Inflammatory macrophage treated with lipopolysaccharide for 1 hour (primary cell): ENCODE measurements at places on chromosomes 13 and 19.

GRCh38 chr19:5075597-5075996 lies 106.7 kb downstream of the KDM4B start:
- no peak for DNase-seq

- no peak for DNase-seq
These were observed 12.9 kb upstream of the LENG8 start for GRCh38 chr19:54436031-54436523.

- no peak for DNase-seq
These were observed 1472.6 kb downstream of the UQCRFS1 start for GRCh38 chr19:27740396-27740795.

GRCh38 chr13:102683637-102684036 lies 11.2 kb downstream of the METTL21C start:
- DNase-seq, result no peak

- no peak for DNase-seq
These were observed 11.6 kb upstream of the DNMT1 start for GRCh38 chr19:10206226-10206885.

DNA sequence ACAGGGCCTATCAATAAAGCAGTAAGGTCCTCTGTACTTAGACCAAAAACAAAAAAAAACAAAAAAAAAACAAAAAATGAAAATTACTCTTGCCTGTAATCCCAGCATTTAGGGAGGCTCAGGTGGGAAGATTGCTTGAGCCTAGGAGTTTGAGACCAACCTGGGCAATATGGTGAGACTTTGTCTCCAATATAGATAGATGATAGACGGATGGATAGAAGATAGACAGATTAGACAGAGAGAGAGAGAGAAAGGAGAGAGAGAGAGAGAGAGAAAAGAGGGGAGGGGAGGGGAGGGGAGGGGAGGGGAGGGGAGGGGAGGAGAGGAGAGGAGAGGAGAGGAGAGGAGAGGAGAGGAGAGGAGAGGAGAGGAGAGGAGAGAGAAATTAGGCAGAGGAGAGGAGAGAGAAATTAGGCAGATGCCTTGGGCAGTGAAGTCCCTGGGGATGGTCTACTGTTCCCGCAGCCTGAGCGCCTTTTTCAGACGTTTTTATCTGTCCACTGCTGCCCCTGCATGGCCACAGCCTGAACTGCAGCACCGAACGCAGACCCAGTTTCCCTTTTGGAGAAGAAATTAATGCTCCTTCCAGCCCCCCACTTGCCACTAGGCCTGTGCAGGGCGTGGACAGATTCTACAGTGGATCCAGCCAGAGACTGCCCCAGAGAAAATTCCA lies 9.8 kb upstream of the ZNF627 start:
- peak; percentile 92 for DNase-seq

- no peak for DNase-seq
These were observed 84.0 kb downstream of the CYSLTR2 start for GRCh38 chr13:48737689-48738088.

DNA sequence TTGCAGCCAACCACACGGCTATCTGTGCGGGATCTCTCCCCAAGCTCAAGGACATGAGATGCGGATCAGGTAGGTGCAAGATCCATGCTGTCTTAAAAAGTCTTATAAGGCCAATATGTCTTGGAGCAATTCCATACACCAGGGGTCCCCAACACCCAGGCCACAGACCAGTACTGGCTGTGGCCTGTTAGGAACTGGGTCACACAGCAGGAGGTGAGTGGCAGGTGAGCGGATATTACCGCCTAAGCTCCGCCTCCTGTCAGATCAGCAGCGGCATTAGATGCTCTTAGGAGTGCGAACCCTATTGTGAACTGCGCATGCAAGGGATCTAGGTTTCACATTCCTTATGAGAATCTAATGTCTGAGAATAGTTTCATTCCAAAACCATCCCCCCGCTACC lies 68.8 kb upstream of the ZNF599 start:
- no peak for DNase-seq

GRCh38 chr13:112724788-112725345 lies 35.0 kb downstream of the ATP11A start:
- no peak for DNase-seq

DNA sequence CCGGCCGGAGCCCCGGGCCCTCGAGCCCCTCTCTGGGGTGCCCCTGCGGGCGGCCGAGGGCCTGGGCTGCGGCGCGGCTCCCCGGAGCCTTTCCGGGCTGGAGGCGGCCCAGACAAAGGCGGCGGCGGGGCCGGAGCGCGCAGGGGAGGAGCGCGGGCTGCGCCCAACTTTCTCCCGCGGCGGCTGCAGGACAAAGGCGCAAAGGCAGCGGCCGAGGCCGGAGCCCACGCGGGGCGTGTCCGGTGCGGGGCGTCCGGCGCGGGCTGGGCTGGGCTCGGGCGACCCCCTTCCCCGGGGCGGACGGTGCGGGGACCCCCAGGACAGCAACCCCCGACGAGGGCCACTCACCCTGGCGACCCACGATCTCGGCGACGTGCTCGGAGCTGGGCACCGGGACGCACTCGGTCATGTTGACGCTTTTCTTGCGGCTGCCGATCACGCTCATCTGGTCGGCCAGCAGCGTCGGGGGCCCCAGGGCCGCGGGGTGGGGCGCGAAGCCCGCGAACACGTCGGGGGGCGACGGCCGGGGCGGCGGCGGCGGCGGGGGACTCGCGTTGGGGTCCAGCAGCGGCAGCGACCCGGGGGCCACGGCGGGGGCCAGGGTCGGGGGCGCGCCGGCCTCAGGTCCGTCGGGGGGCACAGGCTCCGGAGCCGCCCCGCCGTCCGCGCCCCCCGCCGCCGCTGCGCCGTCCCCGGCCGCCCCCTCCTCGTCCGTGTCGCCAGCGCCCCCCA lies 843 bp downstream of the MEX3D start:
- DNase-seq, result peak; percentile 16

DNA sequence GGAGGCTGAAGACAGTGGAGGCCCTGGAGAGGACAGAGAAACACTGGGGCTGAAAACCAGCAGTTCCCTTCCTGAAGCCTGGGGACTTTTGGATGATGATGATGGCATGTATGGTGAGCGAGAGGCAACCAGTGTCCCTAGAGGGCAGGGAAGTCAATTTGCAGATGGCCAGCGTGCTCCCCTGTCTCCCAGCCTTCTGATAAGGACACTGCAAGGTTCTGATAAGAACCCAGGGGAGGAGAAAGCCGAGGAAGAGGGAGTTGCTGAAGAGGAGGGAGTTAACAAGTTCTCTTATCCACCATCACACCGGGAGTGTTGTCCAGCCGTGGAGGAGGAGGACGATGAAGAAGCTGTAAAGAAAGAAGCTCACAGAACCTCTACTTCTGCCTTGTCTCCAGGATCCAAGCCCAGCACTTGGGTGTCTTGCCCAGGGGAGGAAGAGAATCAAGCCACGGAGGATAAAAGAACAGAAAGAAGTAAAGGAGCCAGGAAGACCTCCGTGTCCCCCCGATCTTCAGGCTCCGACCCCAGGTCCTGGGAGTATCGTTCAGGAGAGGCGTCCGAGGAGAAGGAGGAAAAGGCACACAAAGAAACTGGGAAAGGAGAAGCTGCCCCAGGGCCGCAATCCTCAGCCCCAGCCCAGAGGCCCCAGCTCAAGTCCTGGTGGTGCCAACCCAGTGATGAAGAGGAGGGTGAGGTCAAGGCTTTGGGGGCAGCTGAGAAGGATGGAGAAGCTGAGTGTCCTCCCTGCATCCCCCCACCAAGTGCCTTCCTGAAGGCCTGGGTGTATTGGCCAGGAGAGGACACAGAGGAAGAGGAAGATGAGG lies 1.5 kb downstream of the PPP1R15A start:
- DNase-seq, result peak; percentile 61

- no peak for DNase-seq
These were observed 187.1 kb downstream of the FOXO1 start for GRCh38 chr13:40479196-40479845.

- DNase-seq, result no peak
These were observed 451.4 kb downstream of the ITGBL1 start for GRCh38 chr13:101903890-101904289.

- DNase-seq, result peak; percentile 52
These were observed 1.5 kb upstream of the HCN2 start for GRCh38 chr19:588093-588740.

DNA sequence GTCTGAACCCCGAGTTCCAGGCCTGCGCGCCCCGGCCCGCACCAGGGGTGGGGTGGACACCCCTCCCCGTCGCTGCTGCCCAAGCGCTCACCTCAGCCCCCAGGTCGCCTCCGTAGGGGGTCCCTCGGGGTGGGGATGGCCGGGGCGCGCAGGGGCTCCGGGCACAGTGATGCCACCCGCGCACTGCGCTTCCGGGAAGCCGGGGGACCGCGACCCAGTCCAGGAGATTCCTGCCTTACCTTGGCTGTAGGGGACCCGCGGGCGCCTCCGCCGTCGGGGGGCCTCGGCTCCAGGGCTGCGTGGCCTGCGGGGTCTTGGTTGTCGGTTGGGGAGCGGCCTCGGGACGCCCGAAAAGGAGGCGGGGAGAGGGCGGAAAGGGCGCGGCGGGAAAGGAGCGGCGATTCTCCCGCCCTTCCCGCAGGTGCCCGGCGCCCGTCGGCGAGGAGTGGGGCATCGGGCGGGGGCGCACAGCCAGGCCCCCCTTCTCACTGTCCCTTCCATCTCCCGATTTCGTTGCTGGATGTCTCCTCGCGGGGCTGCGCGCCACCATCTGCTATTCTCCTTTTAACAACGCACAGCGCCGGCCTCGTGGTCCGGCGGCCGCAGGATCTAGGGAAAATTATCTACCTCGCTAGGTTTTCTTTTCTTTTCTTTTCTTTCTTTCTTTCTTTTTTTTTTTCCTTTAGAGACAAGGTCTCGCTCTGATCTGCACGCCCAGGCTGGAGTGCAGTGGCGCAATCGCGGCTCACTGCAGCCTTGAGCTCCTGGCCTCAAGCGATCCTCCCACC lies at the start of gene KEAP1:
TSS of gene KEAP1 (minus strand) at position 355 of the 788 bp plus-strand sequence. CDS start 3,323 bp downstream, outside the sequence.
- DNase-seq, result peak; percentile 14
